Astrocyte (in vitro differentiated cells and primary cell): ENCODE measurements at places on chromosomes 11 and 22.

GRCh38 chr11:115963156-115963555 is 458.9 kb upstream of the CADM1 start:
- no peak for DNase-seq

DNA sequence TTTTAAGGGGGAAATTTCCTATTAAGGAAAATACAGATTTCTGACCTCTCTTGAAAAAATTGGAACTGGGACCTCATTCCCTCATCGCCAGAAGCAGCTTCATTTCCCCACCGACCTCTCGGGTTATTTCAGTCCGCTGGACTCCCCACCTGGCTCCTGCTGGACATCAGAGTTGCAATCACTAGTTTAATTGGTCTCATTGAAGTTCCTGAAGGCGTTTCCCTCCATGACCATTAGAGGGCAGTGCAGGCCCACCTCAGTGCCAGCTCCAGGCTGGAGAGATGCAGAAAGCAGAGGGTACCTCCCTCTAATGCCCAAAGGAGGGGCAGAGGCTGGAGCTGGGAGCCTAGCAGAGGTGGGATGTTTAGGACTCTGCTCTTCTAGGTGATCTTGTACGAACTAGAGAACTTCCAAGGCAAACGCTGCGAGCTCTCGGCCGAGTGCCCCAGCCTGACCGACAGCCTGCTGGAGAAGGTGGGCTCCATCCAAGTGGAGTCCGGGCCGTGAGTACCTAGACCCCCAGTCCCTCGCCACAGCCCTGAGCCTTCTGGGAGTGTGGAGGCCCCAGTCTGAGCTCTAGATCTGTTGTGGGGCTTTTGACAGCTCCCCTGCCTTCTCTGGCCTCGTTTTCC is 2.7 kb downstream of the CRYBB3 start:
- DNase-seq: peak; percentile 8

GRCh38 chr22:45105281-45105702 is 58.4 kb upstream of the NUP50 start:
- DNase-seq: peak; percentile 50

- peak; percentile 50 for DNase-seq
Observed at GRCh38 chr11:23767576-23767975, 729.3 kb upstream of the LUZP2 start.

GRCh38 chr11:131686836-131687235 is 316.4 kb downstream of the NTM start:
- no peak for DNase-seq

GRCh38 chr11:117573326-117573725 is 223.7 kb downstream of the DSCAML1 start:
- DNase-seq: no peak

GRCh38 chr22:25940479-25940878 is 198.5 kb downstream of the MYO18B start:
- no peak for DNase-seq

DNA sequence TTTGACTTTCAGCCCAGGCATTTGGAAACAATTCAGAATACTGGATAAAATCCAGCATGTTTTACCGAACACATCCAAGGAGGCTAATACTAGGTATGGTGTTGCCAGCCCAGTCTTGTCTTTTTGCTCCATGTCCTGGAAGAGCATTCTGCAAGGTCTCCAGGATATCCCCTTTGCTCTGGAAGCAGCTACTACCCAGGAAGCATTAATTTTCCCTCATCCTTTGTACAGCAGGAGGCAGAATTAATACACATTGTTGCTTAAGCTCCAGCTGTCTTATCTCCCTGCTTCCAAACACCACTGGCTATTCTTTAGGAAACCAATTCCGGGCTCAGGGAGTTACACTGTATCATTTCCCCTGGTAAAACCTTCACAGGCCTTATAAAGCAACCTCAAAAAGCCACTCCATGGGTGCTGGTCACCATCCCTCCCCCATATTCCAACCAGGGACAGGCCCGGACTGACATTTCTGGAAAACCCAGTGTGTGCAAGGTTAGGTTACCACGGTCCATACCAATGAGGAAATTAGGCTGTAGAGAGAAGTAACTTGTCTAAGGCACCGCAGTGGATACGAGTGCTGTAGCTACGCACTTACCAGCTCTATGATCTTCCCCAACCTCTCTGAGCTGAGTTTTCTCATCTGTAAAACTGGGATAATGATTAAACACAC is 1.5 kb upstream of the UBASH3B start:
- DNase-seq: no peak

GRCh38 chr11:115630214-115630613 is 126.0 kb upstream of the CADM1 start:
- no peak for DNase-seq

DNA sequence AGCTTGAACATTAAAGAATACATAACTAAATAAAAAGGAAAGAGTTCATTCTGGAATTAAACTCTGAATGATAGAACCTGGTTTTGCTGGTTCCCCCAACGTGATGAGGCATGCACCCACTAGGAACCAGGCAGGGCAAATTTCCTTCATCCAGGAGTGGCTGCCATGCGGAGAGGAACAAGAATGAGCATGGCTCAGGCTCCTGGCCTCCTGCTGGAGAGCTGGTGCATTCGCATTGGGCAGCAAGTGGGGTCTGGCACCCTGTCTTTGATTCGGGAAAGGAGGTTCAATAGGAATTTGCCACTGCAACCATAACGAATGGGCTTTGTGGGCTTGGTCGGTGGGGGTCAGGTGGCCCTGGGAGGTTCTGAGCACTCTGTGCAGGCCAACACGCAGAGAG is 169.8 kb upstream of the TENM4 start:
- no peak for DNase-seq

- DNase-seq: peak; percentile 29
Observed at GRCh38 chr11:125075900-125076317, 12.8 kb downstream of the SLC37A2 start.

GRCh38 chr11:26580929-26581328 is 8.9 kb upstream of the MUC15 start:
- peak; percentile 10 for DNase-seq

DNA sequence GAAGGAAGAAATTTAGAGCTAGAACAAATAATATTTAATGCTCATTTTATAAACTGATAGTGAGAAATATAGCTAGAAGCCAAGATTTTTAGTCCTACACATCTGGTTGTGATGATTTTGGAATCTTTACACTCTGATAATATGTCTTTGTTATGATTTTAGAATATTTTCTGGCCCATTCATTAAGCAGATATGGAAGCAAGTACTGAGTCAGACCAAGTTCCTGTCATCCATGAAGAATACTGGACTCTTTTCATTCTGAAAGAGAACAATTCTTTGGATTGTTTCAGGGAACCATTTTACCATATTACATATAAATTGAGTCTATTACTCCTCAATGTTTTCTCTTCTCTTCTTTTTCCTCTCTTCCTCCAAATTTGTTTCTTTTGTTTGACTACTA is 227.4 kb downstream of the TMEM135 start:
- DNase-seq: peak; percentile 50

- peak; percentile 16 for DNase-seq
Observed at GRCh38 chr11:31240340-31240904, 129.1 kb downstream of the DCDC1 start.

DNA sequence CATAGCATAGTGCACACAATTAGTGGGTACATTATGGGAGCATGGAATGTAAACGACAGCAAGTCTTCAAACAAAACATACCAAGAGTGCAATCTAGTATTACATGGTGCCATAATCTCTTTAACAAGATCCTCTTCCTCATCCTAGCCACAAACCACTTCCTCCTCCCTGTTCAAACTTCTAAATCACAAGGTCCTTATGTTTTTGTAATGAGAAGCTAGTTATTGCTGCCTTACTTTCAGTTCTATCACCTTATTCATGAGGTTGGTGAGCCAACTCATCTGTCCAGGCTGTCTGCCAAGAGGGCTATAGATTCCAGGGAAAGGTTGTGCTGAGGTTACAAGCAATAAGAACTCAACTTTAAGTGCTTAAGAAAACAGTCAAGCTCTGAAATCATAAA is 195.4 kb upstream of the ARHGAP20 start:
- DNase-seq: peak; percentile 99

- no peak for DNase-seq
Observed at GRCh38 chr11:64844330-64845128, at the start of gene CDC42BPG. Gene CDC42BPG (minus strand): TSS chr11:64844653. CDS start chr11:64844569, 84 bp downstream.

DNA sequence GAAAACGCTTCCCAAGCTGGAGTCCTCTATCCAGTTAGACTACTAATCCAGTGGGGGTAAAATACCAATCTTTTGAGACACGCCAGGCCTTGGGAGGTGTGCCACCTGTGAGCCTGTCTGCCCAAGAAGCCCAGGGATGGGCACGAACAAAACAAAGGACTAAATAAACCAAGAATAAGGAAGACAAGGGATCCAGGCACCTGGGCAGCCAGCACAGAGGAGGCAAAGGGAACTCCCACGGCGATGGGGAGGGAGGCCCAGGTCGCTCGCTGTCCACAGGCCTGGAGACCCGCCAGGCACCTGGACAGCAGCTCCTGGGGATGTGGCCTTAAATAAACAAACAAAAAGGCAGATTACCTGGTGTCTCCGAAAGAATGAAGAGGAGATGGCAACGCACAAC is 31.4 kb downstream of the LRFN4 start:
- DNase-seq: no peak

DNA sequence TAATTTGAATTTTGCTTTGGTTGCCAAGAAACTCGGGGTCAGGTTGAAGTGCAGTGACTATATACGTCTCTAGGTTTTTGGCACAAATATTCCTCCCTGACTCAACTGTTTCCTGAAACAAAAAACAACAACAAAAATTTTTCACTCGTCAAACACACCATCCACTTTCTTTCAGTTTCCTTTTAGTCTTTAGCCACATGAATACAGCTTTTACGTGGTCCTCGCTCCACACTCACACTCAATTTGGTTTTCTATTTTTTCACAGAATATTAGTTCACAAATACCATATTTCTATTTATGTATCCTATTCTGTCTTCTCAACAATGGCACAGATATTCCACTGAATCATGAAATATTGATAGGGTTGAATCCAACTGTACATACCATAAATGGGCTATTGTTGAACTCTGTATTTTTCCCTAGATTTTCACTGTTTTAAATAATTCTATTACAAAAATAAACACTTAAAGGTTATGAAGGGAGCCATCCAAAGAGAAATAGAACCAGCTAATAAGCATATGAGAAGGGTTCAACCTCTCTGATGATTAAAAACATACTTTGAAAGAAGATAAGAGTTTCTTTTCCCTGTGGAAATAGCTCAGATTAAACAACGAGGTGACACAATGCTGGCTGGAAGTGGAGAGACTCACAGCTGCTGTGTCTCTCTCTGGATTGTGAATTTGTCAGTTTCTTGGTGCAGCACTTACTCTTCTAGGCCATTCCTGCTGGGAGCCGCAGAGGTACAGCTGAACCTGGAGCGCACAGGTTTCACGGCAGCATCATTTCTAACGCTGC is 5.1 kb upstream of the FBLN1 start:
- no peak for DNase-seq

- peak; percentile 52 for DNase-seq
Observed at GRCh38 chr11:73916435-73916834, 34.4 kb upstream of the DNAJB13 start.

GRCh38 chr11:9875862-9876261 is 212.0 kb downstream of the SWAP70 start:
- no peak for DNase-seq

GRCh38 chr22:25661073-25661472 is 80.9 kb upstream of the MYO18B start:
- peak; percentile 4 for DNase-seq

DNA sequence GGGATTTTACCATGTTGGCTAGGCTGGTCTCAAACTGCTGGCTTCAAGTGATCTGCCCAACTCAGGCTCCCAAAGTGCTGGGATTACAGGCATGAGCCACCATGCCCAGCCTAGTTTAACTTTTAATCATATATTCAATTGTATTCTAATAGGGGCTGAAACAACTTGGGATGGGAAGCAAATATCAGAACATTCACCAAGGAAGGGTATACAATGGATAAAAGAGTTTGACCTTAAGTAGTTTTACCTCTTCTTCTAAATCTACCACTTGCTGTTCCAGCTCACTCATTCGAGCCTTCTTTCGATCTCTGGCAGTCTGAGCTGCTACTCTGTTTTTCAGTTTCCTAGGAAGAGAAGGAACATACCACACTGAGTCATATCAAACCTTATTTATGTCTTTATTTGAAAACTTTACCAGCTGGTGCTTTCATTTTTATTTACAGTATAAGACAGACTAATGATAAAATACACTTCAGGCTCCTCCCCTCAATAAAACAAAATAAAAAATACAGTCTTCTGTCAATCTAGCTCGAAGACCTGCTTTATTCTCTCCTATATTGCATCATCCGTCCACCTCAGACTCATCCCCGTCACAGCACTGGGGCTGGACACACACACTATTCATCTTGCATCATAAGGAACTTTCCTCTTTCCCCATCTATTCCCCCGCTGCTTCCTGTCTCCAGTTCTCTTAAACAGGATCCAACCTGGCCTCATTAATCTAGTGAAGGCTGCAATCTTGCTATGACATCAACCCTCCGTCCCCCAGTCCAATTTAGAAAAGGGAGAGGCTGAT is 1.4 kb downstream of the XBP1 start:
- DNase-seq: peak; percentile 85

GRCh38 chr11:113184498-113184897 is 129.9 kb upstream of the TTC12 start:
- peak; percentile 98 for DNase-seq

- DNase-seq: no peak
Observed at GRCh38 chr11:134742956-134743819, 331.1 kb upstream of the B3GAT1 start.

- DNase-seq: no peak
Observed at GRCh38 chr11:33476945-33477606, 219.9 kb downstream of the HIPK3 start.

DNA sequence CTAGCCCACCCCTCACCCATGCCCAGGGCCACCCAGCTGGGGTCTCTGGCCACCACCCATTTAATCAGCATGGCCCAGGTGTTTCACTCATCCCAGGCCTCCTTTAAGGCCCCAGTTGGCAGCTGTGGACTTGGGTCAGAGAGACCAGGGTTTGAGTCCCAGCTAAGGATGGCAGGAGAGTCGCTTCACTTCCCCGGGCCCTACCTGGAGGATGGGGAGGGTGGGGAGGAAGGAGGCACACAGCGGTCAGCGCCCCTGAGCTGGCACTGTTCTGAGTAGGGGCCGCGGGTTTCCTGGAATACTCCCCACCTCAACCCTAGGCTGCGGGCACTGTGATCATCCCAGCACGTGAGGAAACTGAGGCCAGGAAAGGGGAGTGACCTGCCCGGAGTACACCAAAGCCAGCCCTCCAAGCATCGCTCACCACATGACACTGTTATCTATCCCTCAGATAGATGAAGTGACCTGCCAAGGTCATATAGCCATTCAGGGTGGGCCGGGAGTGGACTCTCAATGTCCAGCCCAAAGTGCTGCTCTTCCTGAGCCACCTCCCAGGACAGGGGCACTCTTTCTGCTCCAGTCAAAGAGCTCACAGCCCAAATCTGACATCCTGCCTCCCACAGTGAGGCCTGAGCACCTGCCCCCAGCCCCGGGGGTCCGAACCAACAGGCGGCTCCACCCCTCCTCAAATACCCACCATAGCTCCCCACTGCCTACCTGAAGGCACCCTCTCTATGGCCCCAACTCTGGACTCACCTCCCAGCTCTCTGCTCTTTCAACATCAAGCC is 3.4 kb upstream of the ATP5MGL start:
- no peak for DNase-seq
